IMR-90 (cell line): ENCODE measurements at places on chromosomes 4 and X. TPM values are rescaled to one million over a fixed set of nuclear protein-coding genes. Genes with fewer than 3 reads are reported as not detected.

FGD1 gene
- 2.0 and 2.5 TPM in 2 replicates for total RNA-seq

P2RY4 gene
- not detected in 2 replicates for total RNA-seq

SH3BP2 gene
- total RNA-seq: 8.9 and 9.0 TPM in 2 replicates

SLC49A3 gene
- total RNA-seq: under 0.01 TPM in 2 replicates

GLOD5 gene
- total RNA-seq: not detected in 2 replicates

IBSP gene
- total RNA-seq: not detected in 2 replicates

CXCL10 gene
- total RNA-seq: 0.18 and 0.28 TPM in 2 replicates

CCKAR gene
- not detected in 2 replicates for total RNA-seq

SPANXN3 gene
- total RNA-seq: not detected in 2 replicates

ENAM gene
- total RNA-seq: under 0.01 and 0.28 TPM in 2 replicates

IL15 gene
- 5.2 and 5.8 TPM in 2 replicates for total RNA-seq

SHISA3 gene
- under 0.01 and 0.18 TPM in 2 replicates for total RNA-seq

PRR32 gene
- total RNA-seq: not detected in 2 replicates

ABCG2 gene
- 1.1 and 1.4 TPM in 2 replicates for total RNA-seq

GPRASP1 gene
- total RNA-seq: 1.3 and 1.7 TPM in 2 replicates

NRK gene
- 2.7 and 3.6 TPM in 2 replicates for total RNA-seq

MID1IP1 gene
- 14.5 and 20.8 TPM in 2 replicates for total RNA-seq

ARSJ gene
- 126 and 143 TPM in 2 replicates for total RNA-seq

SLC26A1 gene
- not detected in 2 replicates for total RNA-seq

TBC1D9 gene
- 15.2 and 16.9 TPM in 2 replicates for total RNA-seq

CDS1 gene
- total RNA-seq: under 0.01 TPM in 1 of 2 replicates, not detected in the other

ZNF732 gene
- under 0.01 TPM in 2 replicates for total RNA-seq

BTK gene
- not detected in 2 replicates for total RNA-seq

PABPC1L2B gene
- total RNA-seq: not detected in 2 replicates

TLL1 gene
- not detected in 2 replicates for total RNA-seq

APLN gene
- under 0.01 and 0.18 TPM in 2 replicates for total RNA-seq

F11 gene
- total RNA-seq: not detected in 2 replicates

AKAP14 gene
- not detected in 2 replicates for total RNA-seq

RTL5 gene
- total RNA-seq: 0.56 and 0.90 TPM in 2 replicates

NHSL2 gene
- 0.72 and 0.83 TPM in 2 replicates for total RNA-seq

NCAPG gene
- 26.7 and 41.7 TPM in 2 replicates for total RNA-seq

MMRN1 gene
- total RNA-seq: not detected in 2 replicates

RTL9 gene
- total RNA-seq: 0.56 and 0.90 TPM in 2 replicates

FAM9C gene
- not detected in 2 replicates for total RNA-seq
